Activated CD8-positive, alpha-beta T cell treated with anti-CD3 and anti-CD28 coated beads, Interleukin-2, amount 10 ng/mL, durations not matched to agents 7 days and 5 days (primary cell): ENCODE measurements at places on chromosomes 16 and 17. TPM values are rescaled to one million over a fixed set of nuclear protein-coding genes. Genes with fewer than 3 reads are reported as not detected.

- DNase-seq, result no peak
Observed at GRCh38 chr17:7667656-7668406, 17.1 kb downstream of the ATP1B2 start.

GRCh38 chr17:50218071-50218759 is 16.8 kb upstream of the COL1A1 start:
- DNase-seq, result no peak

DNA sequence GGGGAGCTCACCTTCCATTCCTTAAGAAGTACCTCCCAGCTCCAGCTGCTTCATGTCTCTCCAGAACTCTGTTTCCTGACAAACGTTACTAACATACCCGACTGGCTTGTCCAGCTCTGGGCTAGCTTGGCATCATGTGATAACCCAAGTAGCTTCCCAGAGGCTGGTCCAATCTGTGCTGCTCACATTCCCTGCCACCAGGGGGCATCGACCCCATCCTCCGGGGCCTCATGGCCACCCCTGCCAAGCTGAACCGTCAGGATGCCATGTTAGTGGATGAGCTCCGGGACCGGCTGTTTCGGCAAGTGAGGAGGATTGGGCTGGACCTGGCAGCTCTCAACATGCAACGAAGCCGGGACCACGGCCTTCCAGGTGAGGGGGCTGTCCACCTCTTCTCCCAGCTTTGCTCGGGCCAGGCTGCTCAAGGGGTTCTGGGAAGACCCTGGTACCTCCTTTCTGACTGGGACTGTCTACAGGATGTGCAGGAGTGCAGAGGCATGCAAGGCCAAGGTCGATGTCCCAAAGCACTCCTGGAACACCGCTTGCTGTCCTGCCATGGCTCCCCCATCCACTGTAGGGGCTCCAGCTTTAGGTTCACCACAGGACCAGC is 7.6 kb downstream of the EPX start:
- DNase-seq, result peak; percentile 68

GRCh38 chr16:48373258-48374029 is 11.8 kb downstream of the SIAH1 start:
- no peak for DNase-seq

The SMG1 gene
- 127 TPM for total RNA-seq

The TRPV2 gene
- 124 TPM for total RNA-seq
